ENCODE measurements at places on chromosomes 2 and 18. TPM values are rescaled to one million over a fixed set of nuclear protein-coding genes. Genes with fewer than 3 reads are reported as not detected.

DNA sequence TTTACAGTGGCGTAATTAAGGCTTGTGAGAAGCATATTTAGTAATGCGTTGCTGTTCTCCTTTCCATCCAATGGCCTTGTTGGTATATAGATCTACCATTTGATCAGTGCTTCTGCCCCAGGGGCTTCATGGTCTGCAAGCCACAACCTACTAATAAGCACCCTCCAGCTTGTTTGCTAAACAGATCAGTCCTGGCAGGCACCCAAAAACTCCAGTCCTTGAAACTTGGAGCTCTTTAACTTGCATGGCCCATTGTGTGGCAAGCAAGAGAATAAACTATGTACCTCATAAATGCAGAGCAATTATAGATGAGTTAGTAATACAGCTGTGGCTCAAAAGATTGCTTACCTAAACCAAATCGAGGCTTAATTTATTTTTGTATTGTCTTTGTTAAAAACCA is 158.5 kb downstream of the FTCDNL1 start:
- no peak for DNase-seq

C2orf66 gene
- total RNA-seq: not detected

- DNase-seq: no peak
Observed at GRCh38 chr2:2797797-2798196, 466.7 kb upstream of the MYT1L start.

- no peak for DNase-seq
Observed at GRCh38 chr2:190791976-190792575, 88.5 kb upstream of the GLS start.

KCNF1 gene
- total RNA-seq: not detected

KCNS3 gene
- total RNA-seq: 35.0 TPM

IL37 gene
- total RNA-seq: not detected

- no peak for DNase-seq
Observed at GRCh38 chr2:97961534-97961933, 34.2 kb downstream of the TMEM131 start.

GRCh38 chr2:65528241-65528574 is 95.8 kb upstream of the SPRED2 start:
- DNase-seq: no peak

GRCh38 chr2:100852999-100853908 is 33.3 kb downstream of the NPAS2 start:
- DNase-seq: peak; percentile 98

All from SK-MEL-5 (cell line).